Putamen (tissue), 1 donor: ENCODE measurements at places on chromosomes 6 and 20.
A peak's percentile ranks its signal among the peaks of the same experiment; 100 is the strongest.

GRCh38 chr6:118283766-118284165, 264.3 kb upstream of the PLN start:
- DNase-seq = peak; percentile 52

GRCh38 chr6:25010176-25010575, 74.4 kb upstream of the RIPOR2 start:
- DNase-seq = no peak

DNA sequence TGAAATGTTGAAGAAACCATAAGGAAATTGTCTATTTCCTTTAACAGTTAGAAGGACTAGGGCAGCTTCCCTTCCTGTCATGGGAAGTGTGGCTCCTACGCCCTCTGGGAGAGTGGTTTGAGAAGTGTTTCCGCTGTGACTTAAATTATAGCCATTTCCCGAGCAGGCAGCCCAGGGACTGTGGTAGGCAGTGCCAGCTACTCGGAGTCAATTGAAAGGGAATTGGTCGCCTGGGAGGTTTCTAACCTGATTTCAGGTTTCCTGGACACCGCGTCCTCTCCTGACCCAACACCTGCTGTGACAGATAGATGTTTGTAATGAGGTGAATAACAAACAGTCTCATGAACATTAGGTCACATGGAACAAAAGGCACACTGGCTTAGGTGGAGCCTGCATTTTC, 256.1 kb upstream of the PLCB4 start:
- DNase-seq = no peak

- no peak for DNase-seq
Observed at GRCh38 chr6:51099201-51099600, 280.5 kb downstream of the TFAP2B start.

DNA sequence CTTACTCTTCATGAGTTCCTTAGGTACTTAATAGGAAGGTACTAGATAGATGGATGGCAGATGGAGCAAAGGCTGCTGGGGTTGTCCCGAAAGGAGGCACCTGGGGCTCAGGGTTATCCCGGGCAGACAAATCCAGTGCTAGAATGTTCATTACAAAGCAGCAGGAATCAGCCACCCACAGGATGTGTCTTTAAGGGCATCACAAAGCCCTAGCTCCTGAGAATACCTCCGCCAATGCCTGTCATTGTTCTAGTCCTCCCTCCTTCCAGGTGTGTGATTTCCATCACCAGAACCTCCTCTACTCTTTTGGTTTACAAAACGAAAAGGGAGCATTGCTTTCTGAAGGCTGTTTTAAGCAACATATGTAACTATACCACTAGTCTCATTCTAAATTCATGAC, 138.1 kb downstream of the KIF6 start:
- no peak for DNase-seq

- DNase-seq = no peak
Observed at GRCh38 chr6:25178336-25179035, 100.7 kb upstream of the CARMIL1 start.

- no peak for DNase-seq
Observed at GRCh38 chr6:24759718-24760117, 15.0 kb upstream of the GMNN start.

- no peak for DNase-seq
Observed at GRCh38 chr6:88134575-88134974, 31.6 kb downstream of the CNR1 start.

- no peak for DNase-seq
Observed at GRCh38 chr20:60137657-60138245, 179.5 kb downstream of the CDH26 start.

DNA sequence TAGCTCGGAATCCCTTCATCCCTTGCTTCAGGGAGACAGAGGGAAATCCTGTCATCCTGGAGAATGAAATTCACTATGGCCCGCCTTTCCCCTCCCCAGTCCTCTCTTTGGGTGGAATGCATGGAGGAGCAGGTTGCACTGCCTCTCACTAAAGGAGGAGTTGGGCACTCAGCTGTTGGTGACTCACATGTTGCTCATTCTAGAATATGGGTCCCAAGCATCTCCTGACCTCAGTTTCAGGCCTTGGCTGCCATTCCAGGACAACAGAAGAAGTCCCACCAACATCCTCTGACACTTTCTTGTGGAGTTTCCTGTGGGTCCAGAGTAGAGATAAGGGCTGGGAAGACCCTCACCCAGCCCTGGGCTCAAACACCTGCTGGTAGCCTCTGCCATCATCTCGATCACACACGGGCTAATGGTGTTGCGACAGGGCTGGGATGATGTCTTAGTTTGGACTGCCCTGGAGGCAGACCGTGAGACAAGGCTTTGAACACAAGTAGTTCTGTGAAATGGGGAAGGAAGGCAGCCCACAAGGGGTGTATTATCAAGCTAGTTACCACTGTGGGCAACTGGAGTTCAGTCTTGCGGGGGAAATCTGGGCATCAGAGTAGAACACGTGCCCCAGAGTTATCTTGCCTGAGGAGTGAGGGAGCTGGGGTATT, 52.4 kb upstream of the RNF24 start:
- DNase-seq = no peak

DNA sequence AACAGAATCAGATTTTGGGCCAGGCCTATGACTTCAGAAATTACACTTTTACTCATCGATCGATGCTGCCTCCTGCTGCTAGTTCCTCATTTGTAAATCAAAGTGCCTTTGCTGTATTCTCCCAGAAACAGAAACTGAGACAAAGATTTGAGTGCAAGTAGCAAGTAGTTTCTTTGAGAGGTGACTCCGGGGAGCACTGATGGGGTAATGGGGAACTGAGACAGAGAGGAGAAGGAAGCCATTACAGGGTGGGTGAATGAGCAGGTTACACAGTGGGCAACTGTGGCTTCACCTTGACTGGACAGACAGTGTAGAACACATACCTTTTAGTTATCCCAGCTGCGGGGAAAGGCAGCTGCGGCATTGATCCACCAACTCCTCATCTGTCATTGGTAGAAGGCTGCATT, 9.7 kb upstream of the CD40 start:
- DNase-seq = no peak

DNA sequence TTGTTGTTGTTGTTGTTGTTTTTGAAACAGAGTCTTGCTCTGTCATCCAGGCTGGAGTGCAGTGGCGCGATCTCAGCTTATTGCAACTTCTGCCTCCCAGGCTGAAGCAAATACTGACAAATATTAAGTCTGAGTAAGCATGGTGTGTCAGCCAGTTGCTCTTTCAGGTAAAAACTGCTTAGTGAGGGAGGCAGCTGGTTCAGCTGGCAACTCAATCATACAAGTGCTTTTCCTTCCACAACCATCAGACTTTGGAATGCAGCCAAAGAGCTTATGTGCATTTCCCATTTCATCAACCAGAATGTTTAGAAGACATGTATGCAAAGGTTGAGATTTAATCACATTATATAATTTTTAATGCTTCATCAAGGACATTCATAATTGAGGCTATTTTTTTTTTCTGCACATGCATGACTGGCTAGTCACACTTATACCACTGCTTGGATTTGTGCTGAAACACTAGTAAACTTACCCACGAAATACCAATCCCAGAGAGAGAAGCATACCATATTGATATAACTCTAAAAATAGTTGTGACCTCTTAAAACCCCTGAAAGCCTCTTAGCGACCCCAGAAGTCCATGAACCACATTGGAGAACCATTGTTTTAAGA, 56.0 kb downstream of the CLIC5 start:
- DNase-seq = no peak

GRCh38 chr20:25229486-25230165, 18.3 kb upstream of the PYGB start:
- no peak for DNase-seq

DNA sequence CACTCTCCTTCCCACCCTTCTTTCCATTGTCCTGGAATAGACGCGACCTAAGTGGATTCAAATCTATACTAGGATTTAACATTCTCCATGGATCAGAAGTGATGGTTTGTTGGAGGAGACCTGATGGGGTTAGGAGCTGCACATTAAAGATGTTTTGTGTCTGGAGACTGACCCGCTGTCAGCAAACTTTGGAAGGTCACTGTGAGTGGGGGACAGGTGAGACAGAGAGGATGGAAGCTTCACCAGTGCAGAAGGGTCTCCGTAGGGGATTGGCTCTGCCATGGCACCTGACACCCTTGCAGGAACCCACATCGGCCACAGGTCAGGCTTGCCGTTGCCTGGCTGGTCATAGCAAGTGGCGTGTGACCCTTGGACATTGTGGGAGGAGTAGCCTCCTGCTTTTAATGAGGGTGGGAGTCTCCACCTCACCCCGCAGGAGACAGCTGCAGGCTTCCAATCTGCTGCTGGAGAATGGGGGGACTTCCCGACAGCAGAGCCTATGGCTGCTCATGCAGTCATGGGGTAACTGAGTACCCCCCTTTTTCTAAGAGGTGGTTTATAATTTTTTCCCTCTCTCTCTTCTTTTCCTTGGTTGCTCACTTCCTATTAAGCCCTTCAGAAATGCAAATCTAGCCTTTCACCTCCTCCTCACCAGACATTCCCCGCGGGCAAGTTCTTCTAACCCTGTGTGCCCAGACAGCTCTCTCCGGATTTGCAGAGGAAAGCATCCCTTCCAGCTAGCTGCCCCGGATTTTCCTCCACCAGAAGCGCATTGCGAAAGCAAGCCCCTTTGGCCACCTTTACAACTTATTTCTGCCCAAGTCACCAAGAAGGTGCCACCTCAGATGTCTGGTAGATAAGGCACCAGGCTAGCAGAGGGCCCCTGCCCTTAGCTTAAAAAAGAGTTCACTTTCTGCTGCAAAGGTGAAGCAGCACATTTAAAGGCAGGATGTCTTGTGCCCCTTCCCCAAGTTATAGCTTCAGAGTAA, 53.5 kb downstream of the DACT2 start:
- no peak for DNase-seq

- no peak for DNase-seq
Observed at GRCh38 chr6:143376861-143377260, 73.6 kb downstream of the ADAT2 start.

GRCh38 chr6:104526376-104526775, 333.3 kb downstream of the HACE1 start:
- no peak for DNase-seq

- no peak for DNase-seq
Observed at GRCh38 chr6:147105786-147106185, 98.4 kb upstream of the STXBP5 start.

DNA sequence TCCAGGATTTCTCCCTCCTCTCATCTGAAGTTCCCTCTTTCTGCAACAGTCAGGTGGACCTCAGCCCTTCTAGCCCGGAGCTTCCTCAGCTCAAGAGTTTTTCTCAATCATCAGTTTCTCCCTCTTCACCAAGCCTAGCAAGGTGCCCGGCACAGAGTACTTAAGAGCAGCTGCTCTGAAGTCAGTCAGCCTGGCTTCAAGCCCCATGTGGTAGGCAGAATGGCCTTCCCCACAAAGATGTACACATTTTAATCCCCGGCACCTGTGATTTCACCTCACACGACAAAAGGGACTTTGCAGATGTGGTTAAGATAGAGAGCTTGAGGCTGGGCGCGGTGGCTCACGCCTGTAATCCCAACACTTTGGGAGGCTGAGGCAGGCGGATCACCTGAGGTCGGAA, 15.1 kb upstream of the RBPJL start:
- DNase-seq = no peak

DNA sequence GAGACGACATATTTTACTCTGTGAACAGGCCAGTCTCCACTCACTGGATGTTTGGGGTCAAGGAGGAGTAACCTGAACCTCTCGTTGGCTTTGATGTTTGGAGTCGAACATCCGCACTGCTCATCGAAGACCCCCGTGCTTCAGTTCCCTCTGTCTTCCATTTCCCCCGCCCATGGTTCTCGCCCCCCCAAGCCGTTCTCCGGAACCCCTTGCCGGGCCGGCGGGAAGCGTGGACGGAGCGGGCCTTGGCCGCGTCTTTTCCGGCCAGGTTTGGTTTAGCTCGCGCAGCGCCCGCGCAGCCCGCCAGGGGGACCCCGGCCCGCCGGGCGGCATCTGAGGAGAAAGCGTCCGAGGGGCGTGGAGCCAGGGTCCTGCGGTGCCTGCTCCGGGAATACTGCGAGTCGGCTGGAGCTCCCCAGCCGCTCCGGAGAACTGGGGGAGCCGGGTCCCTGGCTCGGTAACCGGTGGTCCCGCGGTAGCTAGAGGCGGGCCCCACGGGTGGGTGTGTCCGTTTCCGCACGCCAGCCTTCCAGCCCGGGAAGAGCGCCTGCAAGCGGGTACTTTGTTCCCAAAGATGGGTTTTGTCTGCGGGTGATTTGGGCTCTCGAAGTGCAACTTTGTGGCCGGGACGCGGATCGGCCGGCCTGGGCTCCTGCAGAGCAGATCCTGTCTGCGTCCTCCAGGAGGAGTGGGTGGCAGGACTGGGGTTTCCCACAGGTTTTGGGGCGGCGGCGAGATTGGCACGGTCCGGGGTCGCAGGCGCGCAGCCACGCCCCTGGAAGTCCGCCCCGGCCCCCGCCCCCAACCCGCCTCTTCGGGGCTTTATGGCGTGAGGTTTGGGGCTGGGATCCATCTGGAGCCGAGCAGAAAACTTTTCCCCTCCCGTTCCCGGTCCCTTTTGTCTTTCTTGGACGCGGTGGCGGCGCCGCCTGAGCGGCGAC, at the start of gene TMEM200A:
TSS of gene TMEM200A (plus strand) at position 852 of the 941 bp plus-strand sequence. CDS start 74,406 bp downstream, outside the sequence.
- no peak for DNase-seq

GRCh38 chr6:128655978-128656498, 135.6 kb upstream of the PTPRK start:
- DNase-seq = no peak

DNA sequence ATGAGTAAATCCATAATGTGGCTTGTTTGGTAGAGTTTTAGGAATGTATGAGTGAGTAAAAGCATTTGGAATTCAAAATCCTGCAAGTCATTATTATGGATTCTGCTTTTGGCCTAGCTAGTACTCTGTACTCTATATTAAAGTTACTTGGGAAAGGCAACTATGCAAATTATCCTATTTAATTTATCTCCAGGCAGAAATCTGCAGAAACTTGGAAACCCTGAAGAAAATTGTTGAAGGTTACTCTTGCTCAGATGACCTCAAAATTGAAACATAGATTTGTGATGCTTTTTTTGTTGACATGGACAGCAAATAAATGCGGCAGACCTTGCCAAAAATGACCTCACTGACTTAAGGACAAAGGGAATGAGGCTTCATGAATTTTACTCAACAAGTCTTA, 477.1 kb upstream of the EYS start:
- DNase-seq = no peak

- DNase-seq = no peak
Observed at GRCh38 chr6:158633127-158633526, 11.4 kb downstream of the DYNLT1 start.

DNA sequence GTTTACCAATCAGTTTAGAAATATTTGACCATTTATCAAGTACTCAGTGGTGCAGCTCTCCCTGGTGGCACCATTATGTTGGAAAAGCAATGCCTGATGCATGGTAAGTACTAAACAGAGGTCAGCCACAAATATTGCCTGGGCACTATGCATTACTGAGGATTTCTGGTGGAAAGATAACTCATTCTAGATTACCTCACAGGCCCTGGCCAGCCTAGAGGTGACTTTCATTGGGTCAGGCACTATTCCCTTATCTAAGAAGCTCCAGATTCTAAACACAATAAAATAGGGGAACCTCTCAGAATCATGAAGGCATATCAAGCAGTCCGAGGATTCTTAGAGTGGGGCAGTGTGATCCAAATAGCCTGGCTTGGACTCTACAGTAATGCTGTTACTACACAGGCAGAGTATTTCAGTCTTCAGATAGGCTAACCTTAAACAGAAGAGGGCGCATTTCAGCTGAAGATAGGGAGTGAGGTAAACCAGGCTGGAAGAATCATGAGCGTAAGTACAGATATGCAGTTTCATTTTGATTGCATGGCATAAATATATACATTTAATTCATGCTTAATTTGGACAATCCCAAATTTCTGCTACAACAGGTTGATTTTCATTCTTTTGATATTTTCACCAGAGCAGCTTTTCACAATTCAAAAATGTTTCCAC, 12.1 kb downstream of the LGSN start:
- no peak for DNase-seq
